ENCODE measurements at places on chromosomes 11 and 22.

- no peak overlapping the region for H3K4me3 ChIP-seq
- no peak overlapping the region for H3K27ac ChIP-seq
- no peaks in the 10 kb centered on the region for H3K36me3 ChIP-seq
- H3K4me1 ChIP-seq, result peaks cover 31% of the 10 kb centered on the region
- no peak for DNase-seq
- H3K27me3 ChIP-seq, result no peaks in the 10 kb centered on the region
These were observed 237.5 kb downstream of the MIAT start for GRCh38 chr22:26894766-26895485.

DNA sequence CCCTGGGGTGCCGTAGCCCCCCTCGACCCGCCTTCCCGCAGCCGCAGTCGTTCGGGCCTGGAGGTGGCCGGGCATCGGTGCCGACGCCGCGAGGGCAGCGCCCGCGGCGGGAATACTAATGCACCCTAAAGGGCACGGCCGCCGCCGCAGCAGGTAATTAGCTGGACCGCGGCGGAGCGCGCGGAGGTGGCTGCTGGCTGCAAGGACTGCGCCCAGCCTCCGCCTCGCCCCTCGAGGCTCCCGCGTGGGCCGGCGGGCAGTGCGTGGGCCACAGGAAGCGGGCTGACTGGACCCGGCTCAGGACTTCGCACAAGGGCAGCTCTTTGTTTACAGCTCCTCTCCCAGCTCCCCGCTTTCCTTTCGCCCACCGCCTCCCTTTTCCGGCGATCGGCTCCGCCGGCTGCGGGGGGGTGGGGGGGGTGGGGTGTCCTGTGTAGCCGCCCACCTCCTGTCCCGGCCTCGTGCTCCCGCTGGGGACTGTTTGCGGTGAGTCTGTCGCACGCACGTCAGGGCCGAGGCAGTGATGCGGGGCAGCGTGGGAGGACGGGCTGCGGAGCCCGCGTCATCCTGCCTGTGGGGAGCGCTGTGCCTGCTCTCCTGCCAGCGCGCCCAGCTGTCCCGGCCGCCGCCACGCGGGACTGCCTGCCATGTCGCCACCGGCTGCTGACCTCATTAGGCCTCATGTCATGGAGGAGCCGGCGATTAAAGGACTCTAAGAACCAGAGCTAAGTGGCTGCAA lies 53.2 kb downstream of the GRIK4 start:
- no peak overlapping the region for H3K27ac ChIP-seq
- peaks cover 44% of the 10 kb centered on the region for H3K27me3 ChIP-seq
- peaks cover 35% of the 10 kb centered on the region for H3K4me1 ChIP-seq
- H3K36me3 ChIP-seq, result no peaks in the 10 kb centered on the region
- H3K4me3 ChIP-seq, result peak overlapping the region; percentile 81

GRCh38 chr11:112178936-112179335 lies 3.6 kb downstream of the BCO2 start:
- no peaks in the 10 kb centered on the region for H3K4me1 ChIP-seq
- no peak for DNase-seq
- no peak overlapping the region for H3K4me3 ChIP-seq
- H3K27ac ChIP-seq, result no peak overlapping the region
- H3K36me3 ChIP-seq, result no peaks in the 10 kb centered on the region

GRCh38 chr11:13775471-13775870 lies 107.0 kb downstream of the FAR1 start:
- H3K4me3 ChIP-seq, result no peak overlapping the region
- no peaks in the 10 kb centered on the region for H3K36me3 ChIP-seq
- DNase-seq, result no peak
- H3K4me1 ChIP-seq, result peaks cover 22% of the 10 kb centered on the region

GRCh38 chr22:44992166-44992565 lies 17.6 kb downstream of the PHF21B start:
- peaks cover 22% of the 10 kb centered on the region for H3K4me1 ChIP-seq
- no peaks in the 10 kb centered on the region for H3K27me3 ChIP-seq
- no peak overlapping the region for H3K27ac ChIP-seq
- H3K36me3 ChIP-seq, result peaks cover 23% of the 10 kb centered on the region

- no peak for DNase-seq
- H3K4me3 ChIP-seq, result no peak overlapping the region
- no peaks in the 10 kb centered on the region for H3K27me3 ChIP-seq
- H3K27ac ChIP-seq, result no peak overlapping the region
These were observed 177.3 kb upstream of the C11orf58 start for GRCh38 chr11:16561150-16561549.

DNA sequence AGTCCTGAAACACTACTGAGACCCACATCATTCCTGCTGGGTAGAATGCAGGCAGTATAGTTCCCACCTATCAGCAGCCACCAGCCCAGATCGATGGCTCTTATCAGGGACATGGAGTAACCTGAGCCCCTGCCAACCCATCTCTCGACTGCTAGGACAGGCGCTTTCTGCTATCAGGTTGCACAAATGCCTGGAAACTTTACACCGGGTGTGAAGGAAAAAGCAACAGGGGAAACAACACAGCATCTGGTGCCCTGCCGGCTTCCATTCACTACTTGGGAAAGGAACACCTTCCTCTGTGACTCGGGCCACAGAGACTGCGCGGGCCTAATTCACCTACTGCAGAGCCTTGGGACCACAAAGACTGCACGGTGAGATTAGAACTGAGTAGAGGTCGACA lies 18.5 kb downstream of the RBFOX2 start:
- H3K36me3 ChIP-seq, result no peaks in the 10 kb centered on the region
- no peaks in the 10 kb centered on the region for H3K27me3 ChIP-seq
- peak; percentile 88 for DNase-seq
- no peak overlapping the region for H3K4me3 ChIP-seq
- peaks cover 40% of the 10 kb centered on the region for H3K4me1 ChIP-seq

DNA sequence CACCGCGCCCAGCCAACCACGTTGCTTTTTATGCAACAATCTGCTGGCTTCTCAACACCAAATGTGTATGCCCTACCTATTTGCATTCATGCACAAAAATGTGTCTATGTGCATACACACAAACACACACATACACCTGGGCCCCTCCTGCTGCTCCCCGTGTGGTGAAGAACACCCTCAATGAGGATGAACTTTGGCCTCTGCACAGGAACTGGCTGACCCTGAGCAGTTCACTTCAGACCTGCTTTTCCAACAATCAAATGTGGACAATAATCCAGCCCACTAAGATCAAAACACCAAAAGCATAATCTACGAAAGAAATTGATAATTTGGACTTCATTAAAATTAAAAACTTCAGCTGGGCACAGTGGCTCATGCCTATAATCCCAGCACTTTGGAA lies 25.3 kb upstream of the SLC35C1 start:
- H3K4me1 ChIP-seq, result no peaks in the 10 kb centered on the region
- no peaks in the 10 kb centered on the region for H3K36me3 ChIP-seq
- no peak overlapping the region for H3K4me3 ChIP-seq

GRCh38 chr11:45751430-45751829 lies 53.5 kb upstream of the SLC35C1 start:
- H3K27me3 ChIP-seq, result no peaks in the 10 kb centered on the region
- no peaks in the 10 kb centered on the region for H3K36me3 ChIP-seq
- no peak overlapping the region for H3K27ac ChIP-seq

- H3K4me1 ChIP-seq, result no peaks in the 10 kb centered on the region
- no peaks in the 10 kb centered on the region for H3K36me3 ChIP-seq
- no peak overlapping the region for H3K4me3 ChIP-seq
These were observed 314.9 kb downstream of the MIAT start for GRCh38 chr22:26972286-26972685.

GRCh38 chr11:62025487-62026105 lies 58.2 kb upstream of the FTH1 start:
- peaks cover 5% of the 10 kb centered on the region for H3K4me1 ChIP-seq
- no peak overlapping the region for H3K4me3 ChIP-seq

GRCh38 chr22:26406118-26406517 lies 22.9 kb upstream of the ASPHD2 start:
- no peak overlapping the region for H3K27ac ChIP-seq
- peak; percentile 20 for DNase-seq
- H3K4me1 ChIP-seq, result no peaks in the 10 kb centered on the region

DNA sequence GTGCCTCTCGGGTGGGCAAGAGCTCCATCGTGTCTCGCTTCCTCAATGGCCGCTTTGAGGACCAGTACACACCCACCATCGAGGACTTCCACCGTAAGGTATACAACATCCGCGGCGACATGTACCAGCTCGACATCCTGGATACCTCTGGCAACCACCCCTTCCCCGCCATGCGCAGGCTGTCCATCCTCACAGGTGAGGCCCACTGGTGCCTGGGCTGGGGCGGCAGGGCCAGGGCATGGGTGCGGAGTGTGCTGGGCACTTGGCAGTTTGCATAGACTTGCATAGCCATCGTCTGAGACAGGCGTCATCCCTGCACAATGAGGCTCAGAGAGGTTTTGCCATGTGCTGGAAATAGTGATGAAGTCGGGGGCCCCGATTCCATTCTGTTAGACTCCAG lies 6.3 kb downstream of the RASD2 start:
- no peak overlapping the region for H3K4me3 ChIP-seq
- H3K36me3 ChIP-seq, result no peaks in the 10 kb centered on the region
- DNase-seq, result no peak
- no peak overlapping the region for H3K27ac ChIP-seq
- peaks cover 21% of the 10 kb centered on the region for H3K4me1 ChIP-seq

DNA sequence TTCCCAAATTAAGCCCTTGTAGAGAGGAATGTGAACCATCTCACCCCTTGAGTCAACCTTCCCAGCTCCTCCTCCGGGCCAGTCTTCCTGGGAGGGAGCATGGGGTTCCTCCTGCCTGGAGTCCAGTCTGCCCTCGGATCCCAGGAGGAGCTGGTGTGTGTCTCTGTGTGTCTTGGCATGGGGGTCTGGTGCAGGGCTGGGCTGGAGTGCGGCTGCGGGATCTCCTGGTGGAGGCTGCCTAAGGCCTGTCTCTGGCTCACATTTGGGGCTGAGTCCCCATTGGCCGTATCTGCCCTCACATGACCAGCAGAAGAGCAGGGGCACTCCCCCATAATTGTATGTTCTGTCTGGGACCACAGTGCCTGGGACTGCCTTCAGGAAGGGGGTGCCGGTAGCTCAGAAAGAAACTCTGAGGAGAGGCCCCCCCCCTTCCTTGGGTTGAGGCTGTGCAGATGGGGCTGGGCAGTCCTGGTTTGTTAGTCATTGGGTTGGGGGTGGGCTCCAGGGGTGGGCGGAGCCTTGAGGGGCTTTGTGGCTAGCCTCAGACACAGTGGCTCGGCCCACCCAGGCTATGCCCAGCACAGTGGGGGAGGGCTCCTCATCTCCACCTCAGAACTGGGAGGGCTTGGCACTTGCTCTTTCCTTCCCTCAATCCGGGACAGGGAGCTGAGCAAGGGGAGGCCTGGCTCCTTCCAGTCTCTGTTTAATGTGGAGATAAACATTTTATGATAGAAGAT lies 2.9 kb downstream of the C1QTNF5 start:
- peak overlapping the region; percentile 75 for H3K27ac ChIP-seq
- H3K36me3 ChIP-seq, result no peaks in the 10 kb centered on the region
- H3K4me1 ChIP-seq, result peaks cover 46% of the 10 kb centered on the region
- DNase-seq, result peak; percentile 84
- peaks cover 41% of the 10 kb centered on the region for H3K27me3 ChIP-seq

DNA sequence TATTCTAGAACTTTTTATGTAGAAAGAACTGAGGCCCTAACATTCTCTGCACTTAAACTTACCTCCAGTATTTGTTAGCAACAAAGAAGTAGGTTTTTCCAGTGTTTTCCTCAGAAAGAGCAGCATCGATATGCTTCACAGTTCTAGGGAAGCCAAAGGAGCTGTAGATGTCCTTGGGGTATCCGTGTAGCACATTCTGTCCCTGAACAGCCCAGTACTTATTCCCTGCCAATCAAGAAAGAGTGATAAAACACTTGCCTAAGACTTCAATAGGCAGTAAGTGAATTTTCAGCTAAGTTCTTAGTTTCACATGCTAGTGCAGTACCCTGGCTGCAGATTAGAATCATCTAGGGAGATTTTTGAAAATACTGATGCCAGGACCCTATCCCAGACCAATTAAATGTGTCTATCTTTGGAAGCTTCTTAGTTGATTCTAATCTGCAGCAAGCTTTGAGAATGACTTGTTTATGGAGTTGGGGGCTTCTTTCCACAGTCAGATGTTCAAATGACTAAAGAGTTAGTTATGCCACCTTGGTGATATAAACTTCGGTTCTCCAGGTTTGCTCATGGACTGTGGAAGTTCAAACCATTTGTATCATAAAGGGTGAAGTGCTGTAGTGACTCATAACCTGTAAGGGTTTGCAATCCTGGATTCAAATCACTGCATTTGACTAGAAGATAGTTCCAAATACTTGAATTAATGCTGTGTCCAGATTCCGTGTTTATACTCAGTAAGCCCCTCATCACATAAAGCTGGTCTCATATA lies 6.5 kb downstream of the MMP1 start:
- no peaks in the 10 kb centered on the region for H3K27me3 ChIP-seq
- no peak overlapping the region for H3K27ac ChIP-seq
- H3K4me3 ChIP-seq, result no peak overlapping the region

GRCh38 chr11:11243590-11244469 lies 109.2 kb downstream of the CSNK2A3 start:
- H3K4me1 ChIP-seq, result peaks cover 12% of the 10 kb centered on the region
- no peaks in the 10 kb centered on the region for H3K36me3 ChIP-seq
- no peaks in the 10 kb centered on the region for H3K27me3 ChIP-seq
- H3K27ac ChIP-seq, result no peak overlapping the region

DNA sequence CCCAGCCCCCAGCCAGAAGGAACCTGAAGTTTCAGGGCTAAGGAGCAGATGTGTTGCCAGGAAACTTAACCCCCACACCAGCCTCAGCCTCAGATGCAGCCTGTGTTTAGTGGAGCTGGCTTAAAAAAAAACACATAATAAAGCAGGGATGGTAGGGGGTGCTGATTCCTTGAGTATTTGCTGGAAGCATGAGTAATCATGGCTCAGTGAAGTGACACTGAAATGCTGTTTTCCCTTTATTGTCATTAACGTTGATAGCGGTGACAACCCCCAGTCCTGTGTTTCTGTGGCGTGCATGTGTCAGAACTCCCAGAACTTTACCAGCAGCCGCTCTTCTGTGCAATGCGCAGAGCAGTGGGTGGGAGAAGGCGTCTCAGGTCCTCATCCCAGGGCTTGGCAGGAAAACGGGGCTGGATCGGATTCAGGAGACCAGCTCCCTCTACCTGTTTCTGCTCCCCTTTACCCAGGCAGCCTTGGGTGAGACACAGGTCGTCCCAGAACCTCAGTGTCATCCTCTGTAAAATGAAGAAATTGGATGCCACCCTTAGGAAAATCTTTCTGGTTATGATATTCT lies 1282.1 kb downstream of the TBC1D22A start:
- H3K27me3 ChIP-seq, result no peaks in the 10 kb centered on the region
- H3K4me1 ChIP-seq, result no peaks in the 10 kb centered on the region
- H3K36me3 ChIP-seq, result peaks cover 3% of the 10 kb centered on the region
- no peak for DNase-seq
- H3K4me3 ChIP-seq, result no peak overlapping the region

DNA sequence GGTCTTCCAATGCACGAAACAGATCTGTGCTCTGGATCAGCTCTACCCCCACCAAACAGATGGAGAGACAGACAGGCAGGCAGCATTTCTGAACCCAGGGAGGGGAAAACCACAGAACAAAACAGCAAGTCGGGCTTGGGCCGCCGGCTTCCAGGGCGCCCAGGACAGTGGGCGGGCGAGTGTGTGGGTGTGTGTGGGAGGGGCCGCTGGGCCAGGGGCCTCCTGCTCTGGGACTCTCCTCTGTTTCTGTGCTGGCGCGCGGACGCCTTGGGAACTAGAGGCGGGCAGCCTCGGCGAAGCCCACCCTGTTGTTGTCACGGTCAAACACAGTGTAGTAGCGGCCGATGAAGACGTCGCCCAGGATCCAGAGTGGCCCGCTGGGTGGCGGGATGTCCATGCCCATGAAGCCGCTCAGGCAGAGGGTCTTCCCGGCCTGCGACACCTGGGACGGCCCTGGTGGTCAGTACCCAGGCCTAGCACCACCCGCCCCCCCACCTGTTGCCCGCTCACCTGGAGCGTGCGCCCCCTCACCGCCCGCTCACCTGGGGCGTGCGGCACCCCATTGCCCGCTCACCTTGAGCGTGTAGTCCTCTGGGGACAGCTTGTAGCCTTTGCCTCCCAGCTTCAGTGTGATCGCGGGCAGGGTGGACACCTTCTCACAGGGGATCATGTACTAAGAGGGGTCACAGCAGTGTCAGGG lies 3.0 kb upstream of the IFITM10 start:
- H3K36me3 ChIP-seq, result no peaks in the 10 kb centered on the region
- peaks cover 22% of the 10 kb centered on the region for H3K27me3 ChIP-seq
- no peak overlapping the region for H3K27ac ChIP-seq
- no peaks in the 10 kb centered on the region for H3K4me1 ChIP-seq
